CD4-positive, alpha-beta T cell treated with Interleukin-17A for 4 hours (primary cell): ENCODE measurements at places on chromosomes 11 and 22.

DNA sequence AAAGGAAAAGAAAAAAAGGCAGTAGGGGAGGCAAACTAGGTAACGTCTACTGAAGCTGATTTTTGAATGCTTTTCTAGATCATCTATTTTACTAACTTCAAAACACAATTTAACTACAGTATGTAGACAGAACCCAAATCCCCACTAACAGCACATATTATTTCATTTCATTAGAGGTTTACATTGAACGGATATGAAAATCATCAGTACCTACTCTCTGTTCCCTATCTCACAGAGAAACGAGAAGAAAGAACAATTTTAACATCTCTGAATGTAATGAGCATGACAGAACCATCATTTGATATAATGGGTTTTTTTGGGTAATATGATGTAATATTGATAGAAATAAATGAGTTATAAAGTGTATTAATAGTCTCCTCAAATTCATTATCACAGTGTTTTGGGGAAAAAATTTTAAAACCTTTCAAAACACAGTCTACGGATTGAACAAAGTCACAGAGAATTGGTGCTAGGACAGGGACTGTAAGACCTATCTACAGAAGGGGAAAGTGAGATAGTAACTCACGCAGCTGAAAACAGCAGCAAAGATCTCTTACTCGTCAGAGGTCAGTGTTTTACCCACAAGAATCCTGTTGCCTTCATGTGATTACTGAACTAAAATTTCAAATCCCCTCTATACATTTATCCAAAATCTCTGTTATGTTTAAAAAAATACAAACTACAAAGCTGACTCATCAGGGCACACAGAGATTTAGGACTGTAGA lies 77.3 kb downstream of the ZBTB44 start:
- DNase-seq: no peak

DNA sequence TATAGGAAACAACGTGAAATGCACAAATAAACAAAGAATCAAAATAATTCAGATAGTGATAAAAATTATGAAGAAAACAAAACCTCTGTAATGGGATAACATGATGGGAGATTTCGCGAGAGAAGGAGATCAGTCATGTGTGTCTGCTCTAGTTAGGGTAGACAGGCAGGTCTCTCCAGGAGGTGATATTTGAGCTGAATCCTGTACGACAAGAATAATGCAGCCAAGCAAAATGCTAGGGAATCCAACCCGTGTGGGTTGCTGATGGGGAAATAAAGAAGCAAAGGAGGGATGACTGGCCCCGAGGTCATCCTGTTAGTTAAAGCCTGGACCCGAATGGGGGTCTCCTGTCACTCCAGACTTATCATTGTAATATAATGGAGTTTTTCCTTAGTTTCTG lies 16.0 kb downstream of the MAML2 start:
- no peak for DNase-seq

- no peak for DNase-seq
These were observed 32.8 kb downstream of the KCNE3 start for GRCh38 chr11:74434528-74434927.

DNA sequence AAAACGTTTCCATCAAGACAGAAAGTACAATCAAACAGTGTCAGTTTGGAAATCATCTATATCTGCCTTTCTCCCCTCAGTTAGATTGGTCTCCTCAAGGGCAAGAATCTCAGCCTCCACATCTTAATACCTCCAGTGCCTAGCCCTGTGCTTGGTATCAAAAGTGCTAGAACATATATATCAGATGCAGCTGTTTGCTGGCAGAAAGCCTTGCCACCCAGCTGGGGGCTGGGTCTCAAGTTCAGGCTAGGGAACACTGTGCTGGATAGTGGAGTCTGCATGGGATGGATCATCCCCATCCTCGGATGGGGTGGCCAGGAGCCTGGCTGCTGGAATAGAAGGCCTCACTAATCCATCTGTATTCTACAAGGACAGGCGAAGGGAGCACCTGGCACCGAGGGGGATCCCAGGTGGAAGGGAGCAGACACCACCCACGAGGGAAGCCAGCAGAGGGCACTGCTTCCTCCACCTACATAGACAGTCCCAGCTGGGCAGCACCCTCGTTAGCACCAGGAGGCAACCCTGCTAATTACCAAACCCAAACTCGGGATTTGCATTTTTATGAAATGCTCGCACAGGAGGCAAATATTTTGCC lies 602.2 kb downstream of the BUD13 start:
- no peak for DNase-seq

DNA sequence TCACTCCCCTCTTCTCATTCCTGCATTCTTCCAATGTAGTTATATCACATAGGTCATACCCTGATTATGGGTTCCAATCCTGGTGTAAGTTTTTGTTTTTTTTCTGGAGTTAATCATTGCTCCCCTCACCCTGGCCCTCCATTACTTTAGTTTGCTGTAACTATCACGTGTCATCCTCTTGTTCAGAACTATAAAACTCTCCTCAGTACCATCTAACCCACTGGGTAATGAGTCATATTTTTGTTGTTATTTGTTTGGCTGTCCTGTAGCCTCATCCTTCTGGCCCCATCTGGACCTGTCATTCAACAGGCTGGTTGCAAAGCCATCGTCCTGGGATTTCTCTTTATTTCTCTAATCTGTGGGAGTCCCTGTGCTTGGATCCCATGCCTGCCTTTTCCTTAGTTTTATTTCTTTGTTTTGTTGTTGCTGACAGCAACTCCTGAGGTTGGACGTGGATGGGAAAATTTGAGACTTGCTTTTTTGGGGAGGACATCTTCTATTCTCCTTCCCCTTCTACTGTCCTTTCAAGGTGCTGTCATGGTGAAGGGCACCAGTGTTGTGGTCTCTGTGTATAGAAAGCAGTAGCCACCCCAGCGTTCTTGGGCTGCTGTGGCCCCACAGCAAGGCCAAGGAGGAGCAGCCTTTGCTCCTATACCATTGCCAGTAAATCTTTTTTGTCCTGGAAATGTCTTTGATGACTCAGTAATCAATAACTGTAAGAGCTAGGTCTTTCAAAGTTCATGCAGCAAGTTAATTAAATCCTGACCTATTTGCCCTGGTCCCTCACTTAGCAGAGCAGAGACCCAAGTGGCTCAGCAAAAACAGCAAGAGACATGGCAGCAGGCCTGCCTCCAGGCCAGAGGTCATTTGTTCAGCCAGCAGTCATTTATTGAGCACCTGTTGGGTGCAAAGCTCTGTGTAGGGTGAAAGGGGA lies 82.5 kb downstream of the C22orf31 start:
- DNase-seq: no peak

- DNase-seq: no peak
These were observed 16.2 kb upstream of the SESN3 start for GRCh38 chr11:95247127-95247684.

DNA sequence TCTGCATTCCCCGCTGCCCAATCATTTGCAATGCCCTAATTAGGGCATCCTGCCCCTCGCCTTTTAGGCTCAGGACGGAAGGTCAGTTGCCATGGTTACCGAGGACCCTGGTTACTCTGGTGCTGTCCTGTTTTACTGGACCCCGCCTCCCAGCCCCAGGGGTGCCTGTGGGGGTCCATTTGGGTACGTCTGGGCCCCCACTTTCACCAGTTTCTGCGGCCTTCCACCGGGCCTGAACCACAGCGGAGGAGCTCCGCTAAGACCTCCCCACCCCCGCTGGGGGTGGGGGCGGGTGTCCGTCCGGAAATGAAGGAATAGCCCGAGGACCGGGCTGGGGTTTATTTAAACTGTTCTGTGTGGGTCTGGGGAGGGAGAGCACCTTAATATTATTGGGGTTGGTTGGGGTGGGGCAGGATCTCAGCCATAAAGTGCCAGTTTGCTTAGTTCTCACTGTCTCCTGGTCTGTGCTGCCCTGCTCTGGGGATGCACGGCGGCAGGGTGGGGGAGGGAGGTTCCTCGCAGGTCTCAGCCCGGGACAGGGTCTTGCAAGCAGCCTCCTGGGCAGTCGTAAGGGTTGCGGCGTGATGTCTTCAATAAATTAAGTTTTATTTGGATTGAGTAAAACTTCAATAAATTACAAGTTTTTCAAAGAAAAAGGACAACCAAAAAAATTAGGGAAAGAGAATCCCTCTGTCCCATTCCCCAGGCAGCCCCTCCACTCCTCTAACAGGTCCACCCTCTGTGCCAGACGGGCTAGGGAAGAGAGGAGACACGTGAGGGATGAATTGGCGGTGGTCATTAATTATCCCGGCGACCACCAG lies 5.3 kb downstream of the PHOX2A start:
- no peak for DNase-seq

DNA sequence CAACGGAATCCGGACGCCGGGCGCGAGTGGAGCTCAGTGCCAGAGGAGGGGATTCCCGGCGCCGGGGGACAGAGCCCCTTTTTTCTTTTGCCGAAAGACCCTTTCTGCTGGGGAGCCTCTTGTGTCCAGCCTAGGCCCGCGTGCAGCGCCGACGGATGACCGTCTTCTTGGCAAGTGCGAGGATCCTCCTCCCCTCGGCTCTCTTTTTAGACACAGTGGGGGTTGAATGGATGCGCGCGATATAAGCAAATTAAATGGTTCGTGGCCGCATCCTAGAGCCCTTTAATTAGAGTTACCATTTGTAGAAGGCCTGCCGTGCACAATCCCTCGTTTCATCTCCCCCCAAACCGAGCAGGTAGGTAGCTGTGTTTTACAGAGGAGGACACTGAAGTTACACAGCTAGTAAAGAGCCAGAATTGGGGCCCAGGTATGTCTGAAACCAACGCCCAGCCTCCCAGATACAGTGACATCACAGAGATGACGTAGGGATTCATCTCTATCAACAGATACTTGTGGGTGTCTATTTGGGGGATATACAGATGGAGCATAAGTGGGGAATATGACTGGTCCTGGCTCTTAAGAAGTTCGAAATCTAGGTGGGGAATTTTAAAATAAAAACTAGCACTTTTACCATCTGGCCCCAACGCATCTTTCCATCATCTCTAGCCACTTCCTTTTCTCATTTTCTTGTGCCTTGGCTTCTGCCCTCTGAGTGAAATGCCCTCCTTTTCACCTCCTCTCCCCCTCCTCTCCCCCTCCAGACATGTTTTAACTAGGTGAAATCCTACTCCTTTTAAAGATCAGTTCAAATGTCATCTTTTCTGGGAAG lies 875 bp downstream of the TCP11L1 start:
- DNase-seq: peak; percentile 24

GRCh38 chr11:92458486-92458885 lies 233.9 kb downstream of the FAT3 start:
- DNase-seq: no peak

GRCh38 chr11:75949023-75949672 lies 134.1 kb downstream of the UVRAG start:
- no peak for DNase-seq

DNA sequence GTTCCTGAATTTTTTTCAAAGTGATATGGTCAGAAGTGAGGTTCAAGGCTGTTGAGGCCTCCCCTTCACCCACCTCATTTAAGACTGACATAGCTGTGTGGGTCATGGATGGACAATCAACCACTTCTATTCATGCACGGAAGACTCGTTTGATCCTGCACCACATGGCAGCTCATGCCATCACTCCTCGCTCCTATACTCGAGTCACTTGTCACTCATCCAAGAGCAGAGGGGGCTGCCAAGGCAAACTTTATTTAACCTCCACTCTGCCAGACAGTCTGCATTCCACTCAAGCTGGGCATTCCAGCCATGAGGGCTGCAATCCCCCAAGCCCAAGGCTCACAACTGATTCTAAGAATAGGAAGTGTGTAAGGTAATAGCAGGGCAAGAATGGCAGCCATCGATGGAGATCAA lies 34.1 kb downstream of the SNX19 start:
- no peak for DNase-seq

DNA sequence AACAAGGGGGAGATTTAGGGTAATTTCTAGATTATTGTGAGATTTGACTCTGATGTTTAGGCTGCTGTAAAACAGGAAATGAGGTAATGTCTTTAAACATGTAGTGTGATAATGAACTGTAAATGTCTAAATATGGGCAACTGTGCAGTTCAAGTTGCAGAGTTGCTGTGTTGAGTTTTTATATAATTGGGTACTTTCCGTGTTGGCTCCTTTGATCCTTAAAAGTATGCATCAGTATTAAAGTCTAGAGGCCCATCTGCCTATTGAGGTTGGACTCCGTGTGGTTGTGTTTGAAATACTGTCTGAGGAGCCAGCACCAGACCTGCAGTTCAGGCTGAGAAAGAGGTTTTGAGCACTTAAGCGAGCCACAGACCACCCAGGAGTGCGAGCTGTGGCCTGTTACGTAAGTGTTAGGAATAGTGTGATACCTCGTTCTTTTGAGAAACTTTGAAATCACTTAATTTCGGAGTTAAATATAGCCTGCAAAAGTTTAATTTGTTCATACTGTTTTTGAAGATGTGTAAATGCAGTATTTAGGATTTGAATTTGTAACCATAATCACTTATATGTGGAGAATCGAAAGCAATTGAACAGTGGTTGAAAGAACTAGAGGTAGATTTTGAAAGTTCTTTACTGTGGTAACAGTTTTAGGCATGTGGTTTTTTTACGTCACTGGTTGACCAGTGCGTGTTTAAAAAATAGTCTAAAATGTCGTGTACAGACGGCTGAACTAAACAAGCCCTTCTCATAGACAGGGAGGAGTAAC lies 9.0 kb downstream of the FAM118A start:
- DNase-seq: peak; percentile 52

DNA sequence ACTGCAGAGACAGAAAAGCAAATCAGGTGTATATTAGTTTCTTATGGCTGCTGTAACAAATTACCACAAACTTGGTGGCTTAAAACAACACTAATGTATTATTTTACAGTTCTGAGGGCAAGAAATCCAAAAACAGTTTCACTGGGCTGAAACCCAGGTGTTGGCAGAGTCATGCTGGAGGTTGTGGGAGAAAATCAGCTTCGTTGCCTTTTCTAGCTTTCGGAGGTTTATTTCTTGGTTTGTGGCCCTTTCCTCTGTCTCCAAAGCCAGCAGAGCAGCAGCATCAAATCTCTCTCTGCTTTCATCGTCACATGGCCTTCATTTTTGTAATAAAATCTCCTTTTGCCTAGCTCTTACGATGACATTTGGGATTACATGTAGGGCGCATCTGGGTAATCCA lies 33.0 kb upstream of the OR6M1 start:
- DNase-seq: no peak

DNA sequence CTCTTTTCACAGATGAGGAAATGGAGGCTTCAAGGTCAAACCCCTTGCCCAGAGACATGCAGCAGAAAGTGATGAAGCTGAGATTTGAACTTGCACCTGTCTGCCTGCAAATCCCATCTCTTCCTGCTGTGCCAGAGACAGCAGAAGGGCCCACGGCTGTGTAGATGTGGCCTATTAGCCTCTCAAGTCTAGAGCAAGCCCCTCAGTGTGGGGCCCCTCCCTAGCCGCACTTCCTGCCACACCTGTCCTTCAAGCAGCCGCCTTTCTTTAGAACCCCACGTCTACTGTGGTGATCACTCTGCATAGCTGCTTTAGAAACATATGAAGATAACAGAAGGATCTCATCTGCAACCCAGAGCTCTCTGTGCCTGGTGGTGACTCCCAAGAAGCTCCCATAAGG lies 41.2 kb upstream of the JAM3 start:
- DNase-seq: peak; percentile 57

- DNase-seq: no peak
These were observed 684.4 kb downstream of the NTM start for GRCh38 chr11:132054822-132055221.

GRCh38 chr11:88695689-88696414 lies 358.3 kb upstream of the CTSC start:
- DNase-seq: no peak

- no peak for DNase-seq
These were observed 4.0 kb downstream of the NLRX1 start for GRCh38 chr11:119172513-119172912.

- no peak for DNase-seq
These were observed 72.6 kb downstream of the CD82 start for GRCh38 chr11:44638032-44638431.

GRCh38 chr11:118610773-118611432 lies 3.5 kb downstream of the PHLDB1 start:
- DNase-seq: peak; percentile 90

- DNase-seq: no peak
These were observed 7.9 kb upstream of the CTSC start for GRCh38 chr11:88345408-88345807.
